Glomerular endothelial cell (primary cell): ENCODE measurements at places on chromosomes 12 and 14. TPM values are rescaled to one million over a fixed set of nuclear protein-coding genes. Genes with fewer than 3 reads are reported as not detected.

DNA sequence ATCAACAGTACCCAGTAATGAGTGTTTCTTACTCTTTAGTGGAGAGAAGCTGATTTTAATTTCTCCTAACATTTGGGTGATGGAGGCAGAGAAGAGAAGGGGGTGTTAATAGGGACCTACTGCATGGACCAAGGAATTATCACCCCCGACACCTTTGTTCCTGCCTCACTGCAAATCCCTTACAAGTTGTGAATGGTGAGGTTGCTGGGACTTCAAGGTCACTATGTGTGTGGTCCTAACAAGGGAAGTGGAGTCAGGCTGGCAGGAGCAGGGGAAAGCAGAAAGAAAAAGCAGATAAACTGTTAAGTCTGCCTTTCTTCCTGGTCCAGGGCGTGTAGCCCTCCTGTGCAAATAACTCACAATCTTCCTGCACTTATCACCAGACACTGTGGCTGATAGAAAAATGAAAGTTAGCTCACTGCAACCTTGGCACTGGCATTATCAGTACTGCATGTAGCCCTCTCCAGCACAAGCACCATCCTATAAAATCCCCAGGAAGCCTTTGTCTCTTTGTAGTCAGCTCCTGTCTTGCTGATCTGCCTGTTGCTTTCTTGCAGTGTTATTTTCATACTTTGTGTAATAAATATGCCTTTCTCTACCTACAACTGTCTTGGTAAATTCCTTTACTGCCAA is 112.3 kb upstream of the DNM1L start:
- no peak for DNase-seq

DNA sequence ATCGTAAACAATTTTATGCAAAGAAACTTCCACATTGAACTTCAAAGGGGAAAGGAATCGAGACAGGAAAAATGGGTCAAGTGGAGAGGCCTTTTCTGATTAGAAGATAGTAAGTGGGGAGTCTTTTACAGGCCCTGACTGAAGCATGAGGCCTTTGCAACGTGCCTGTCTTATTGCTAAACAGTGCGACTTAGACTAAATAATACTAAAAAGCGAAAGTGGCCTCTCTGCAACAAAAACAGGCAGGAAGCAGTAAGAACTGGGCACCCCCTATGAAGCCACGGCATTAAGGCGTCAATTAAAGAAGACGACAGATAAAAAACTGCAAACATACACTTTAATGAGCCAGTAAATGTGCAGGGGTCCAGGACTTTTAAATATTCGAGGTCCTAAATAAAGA is 283.4 kb upstream of the GRIP1 start:
- no peak for DNase-seq

DNA sequence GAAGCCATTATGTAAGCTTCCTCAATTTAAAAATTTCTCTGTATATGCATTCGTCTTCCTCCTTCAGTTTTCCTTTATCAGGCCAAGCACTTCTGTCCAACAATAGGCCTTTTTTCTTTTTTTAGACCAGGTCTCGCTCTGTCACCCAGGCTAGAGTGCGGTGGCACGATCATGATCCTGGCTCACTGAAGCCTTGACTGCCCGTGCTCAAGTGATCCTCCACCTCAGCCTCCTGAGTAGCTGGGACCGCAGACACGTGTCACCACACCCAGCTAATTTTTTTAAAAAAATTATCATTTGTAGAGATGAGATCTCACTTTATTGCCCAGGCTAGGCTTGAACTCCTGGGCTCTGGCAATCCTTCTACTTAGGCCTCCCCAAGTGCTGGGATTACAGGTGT is 25.8 kb downstream of the TAOK3 start:
- no peak for DNase-seq

The NRIP2 gene
- total RNA-seq: not detected in 2 replicates

DNA sequence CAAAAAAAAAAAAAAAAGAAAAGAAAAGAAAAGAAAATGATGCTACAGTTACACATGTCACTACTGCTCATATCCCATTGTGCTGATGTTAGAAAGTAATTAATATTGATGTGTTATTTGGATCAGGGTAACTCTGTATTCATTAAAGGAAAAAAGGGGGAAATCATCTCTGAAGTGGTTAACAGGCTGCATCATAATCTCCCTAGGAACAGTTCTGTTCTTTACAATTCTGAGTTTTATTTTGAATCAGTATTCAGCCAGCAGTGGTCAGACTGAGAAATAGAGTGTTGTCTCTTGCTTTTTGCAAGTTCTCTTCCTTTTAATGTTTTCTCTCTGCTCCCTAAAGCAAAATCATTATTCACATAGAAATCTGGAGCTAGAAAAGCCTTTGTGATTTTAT is 128.6 kb upstream of the CRY1 start:
- no peak for DNase-seq

The GNPNAT1 gene
- total RNA-seq: 22.4 and 45.7 TPM in 2 replicates

The CFAP54 gene
- total RNA-seq: 7.5 and 11.7 TPM in 2 replicates

- no peak for DNase-seq
These were observed 217.2 kb downstream of the SLC15A4 start for GRCh38 chr12:128606538-128606937.

DNA sequence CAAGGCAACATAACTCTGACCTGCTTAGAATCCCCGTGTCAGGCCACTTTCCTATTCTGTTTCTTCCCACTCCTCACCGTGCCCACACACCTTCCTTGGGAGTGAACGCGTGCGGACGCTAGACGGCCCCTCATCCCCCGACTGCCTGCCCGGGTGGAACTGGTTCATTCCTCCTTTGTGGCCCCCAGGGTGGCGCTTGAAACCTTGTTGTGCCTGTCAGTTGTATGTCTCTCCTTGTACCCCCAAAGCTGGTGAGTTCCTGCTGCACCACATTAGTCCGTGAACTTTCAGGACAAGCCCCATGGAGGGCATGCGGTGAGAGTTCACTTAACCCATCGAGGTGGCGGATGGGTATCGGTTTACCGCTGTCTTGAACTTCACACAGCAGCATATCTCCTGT is 46.7 kb downstream of the SSH1 start:
- no peak for DNase-seq

The PPM1H gene
- total RNA-seq: 4.1 and 7.2 TPM in 2 replicates

- DNase-seq: no peak
These were observed 81.8 kb downstream of the PRIMA1 start for GRCh38 chr14:93706360-93706955.

The GOLT1B gene
- 23.2 and 30.2 TPM in 2 replicates for total RNA-seq

DNA sequence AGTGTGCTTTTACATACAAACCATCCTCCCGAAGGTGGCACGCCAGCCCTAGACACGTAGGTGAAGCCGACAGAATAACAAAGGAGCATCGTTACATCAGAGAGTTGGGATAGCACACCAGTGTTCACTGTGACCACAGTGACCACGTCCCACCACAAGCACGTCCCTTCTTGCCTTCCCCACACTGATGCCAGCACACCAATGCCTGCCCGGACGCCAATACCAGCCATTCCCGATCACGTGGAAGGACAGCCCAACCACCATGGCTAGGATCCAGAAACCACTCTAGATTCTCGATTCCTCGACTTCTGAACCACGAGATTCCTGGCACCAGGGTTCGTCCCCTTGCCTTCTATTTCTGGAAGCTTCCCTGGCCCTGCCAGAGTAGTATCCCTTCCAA is 48.0 kb upstream of the GPR68 start:
- no peak for DNase-seq

The KRT7 gene
- 92.6 and 240 TPM in 2 replicates for total RNA-seq

The JPH4 gene
- total RNA-seq: 0.53 TPM in 1 of 2 replicates, not detected in the other

DNA sequence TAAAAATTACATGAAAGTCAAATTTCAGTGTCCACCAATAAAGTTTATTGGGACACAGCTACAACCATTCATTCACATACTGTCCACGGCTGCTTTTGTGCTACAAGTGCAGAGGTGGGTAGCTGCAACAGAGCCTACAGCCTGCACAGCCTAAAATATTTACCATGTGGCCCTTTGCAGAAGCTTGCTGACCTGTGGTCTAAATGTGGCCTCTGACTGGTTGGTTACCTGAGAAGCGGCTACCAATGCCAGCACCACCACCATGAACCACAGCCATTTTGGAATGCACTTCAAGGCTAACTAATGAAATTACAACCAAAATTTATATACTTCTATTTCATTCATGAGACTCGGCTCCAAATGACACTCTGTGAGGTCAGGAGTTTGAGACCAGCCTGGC is 58.6 kb downstream of the NT5DC3 start:
- DNase-seq: no peak
